ENCODE measurements at places on chromosomes 1 and 21.

DNA sequence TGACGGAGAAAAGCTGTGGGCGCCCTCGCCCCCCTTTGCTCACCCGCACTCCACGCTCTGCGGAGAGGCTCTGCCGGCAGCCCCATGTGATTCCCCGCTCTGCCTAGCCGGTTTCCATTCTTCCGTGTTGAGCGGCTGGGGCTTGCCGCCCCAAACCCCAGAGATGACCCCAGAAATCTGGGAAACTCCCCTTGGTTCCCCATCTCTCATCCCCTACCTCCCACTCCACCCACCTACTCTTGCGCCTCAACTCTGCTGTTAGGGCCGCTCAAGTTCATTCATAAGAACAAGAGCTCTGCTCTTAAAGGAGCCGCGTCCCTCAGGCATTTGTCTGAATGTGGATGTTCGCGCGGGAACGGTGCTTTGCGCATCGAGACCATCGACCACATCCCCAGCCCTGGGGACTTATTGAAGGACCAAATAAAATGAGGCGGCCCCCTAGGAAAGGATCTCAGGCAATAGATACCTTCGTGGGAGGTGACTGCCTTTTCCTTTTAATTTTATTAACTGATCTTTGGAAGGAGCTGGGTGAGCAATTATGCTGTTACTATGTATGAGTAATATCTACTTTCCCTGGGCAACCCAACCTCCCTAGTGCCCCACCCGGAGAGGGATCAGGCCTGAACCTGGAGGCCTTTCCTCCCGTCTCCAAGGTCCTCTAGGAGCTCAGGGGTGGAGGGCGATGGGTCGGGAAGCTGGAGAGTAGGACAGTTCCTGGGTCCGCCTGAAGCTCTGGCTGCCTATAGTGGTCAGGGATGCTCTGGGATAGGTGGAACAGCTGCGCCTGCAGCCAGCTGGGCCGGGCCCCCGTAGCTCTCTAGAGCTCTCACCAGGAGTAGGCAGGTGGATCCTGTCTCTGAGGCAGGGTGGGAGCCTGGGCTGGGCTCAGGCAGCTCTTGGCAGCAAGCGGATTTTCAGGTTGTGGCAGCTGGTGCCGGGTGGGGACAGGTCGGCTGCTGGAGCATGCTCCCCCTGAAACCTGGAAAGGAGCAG is 898 bp downstream of the MFSD2A start:
- peak; percentile 50 for DNase-seq

DNA sequence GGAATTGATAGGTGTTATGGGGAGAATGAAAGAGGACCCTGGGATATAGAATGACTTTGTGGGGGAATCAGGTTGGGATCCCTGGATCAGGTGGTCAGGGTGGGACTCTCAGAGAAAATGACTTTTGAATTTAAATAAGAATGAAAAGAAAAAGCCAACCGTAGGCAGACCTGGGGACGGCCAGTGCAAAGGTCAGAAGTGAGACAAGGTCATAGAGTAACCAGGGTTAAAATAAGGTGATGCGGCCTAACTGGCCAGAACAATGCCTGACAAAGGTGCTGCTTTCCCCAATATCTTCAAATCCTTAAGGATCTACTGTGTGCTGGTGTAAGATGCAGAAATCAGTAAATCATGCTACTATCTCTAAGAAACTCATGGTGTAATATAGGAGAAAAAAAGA is 238.4 kb upstream of the JUN start:
- no peak for DNase-seq

GRCh38 chr1:15753776-15754175 is 4.8 kb upstream of the FBLIM1 start:
- no peak for DNase-seq

DNA sequence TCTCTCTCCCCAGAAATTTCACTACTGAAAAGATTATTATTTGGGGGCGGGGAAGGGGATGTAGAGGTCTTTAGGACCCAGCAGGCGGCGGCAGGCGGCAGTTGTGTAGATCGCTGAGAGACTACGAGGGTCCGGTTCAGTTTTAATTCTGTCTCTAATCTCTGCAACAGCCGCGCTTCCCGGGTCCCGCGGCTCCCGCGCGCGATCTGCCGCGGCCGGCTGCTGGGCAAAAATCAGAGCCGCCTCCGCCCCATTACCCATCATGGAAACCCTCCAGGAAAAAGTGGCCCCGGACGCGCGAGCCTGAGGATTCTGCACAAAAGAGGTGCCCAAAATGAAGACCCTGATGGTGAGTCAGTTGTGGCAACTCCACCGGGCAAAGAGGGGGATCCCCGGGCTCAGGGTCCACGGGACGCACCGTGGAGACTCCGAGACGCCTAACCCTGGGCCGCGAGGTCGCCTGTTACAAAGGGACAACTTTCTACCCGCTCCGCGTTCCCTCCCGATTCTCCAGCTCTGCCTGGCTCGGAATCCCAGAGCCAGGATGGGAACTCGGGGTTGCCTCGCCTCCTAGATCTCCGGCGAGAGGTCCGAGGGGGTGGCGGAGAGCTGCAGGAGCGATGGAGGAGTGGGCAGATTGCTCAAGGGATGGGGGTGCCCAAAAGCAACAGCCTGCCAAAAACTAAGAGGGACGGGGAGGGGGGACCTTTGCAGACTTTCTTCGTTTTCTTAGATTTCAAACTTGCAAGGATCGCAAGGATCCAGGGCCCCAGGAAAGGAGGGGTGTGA is at the start of gene ST6GALNAC5:
TSS of gene ST6GALNAC5 (plus strand) at position 139 of the 789 bp plus-strand sequence.
- DNase-seq, result no peak

DNA sequence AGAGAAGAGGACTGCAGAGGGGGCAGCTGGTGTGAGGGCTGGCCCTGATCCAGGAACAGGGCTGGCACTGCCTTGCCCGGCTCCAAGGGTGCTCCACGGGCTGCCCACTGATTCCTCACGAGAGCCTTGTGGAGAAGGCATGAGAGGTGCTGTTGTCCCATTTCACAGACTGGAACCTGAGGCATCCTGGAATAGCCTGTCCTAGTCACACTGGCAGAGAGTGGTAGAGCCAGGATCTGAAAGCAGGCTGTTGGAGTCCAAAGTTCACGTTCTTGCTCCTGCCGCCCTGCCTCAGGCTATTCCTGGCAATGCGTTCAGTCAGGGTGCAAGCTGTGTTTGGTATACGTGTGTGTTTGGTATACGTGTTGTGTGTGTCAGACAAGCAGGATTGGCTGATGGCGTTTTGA is 1.8 kb downstream of the RER1 start:
- DNase-seq, result no peak

GRCh38 chr21:43337901-43338655 is 88.9 kb downstream of the SIK1 start:
- DNase-seq, result no peak

DNA sequence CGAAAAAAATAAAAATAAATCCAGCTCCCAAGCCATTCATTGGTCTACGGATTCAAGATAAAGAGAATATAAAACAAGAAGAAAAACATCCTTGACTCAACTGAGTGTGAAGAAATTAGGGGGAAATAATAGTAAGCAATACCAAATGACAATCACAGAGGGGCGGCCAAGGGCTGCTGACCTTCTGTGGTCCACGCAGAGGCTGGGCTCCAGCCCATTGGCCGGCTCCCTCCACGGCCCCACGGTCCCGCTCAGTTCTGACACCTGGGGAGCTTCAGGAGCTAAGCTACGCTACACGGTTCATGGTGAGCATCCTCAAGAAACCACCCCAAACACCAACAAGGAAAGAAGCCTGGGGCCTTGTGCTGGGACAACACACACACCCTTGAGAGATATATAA is 400 bp upstream of the KRTAP10-12 start:
- no peak for DNase-seq

- no peak for DNase-seq
Observed at GRCh38 chr1:181659321-181659957, 176.1 kb downstream of the CACNA1E start.

GRCh38 chr1:187481581-187482148 is 652.9 kb downstream of the PLA2G4A start:
- no peak for DNase-seq

GRCh38 chr1:14745001-14745720 is 146.7 kb downstream of the KAZN start:
- DNase-seq, result no peak

GRCh38 chr1:47469910-47470309 is 32.1 kb downstream of the FOXD2 start:
- no peak for DNase-seq

DNA sequence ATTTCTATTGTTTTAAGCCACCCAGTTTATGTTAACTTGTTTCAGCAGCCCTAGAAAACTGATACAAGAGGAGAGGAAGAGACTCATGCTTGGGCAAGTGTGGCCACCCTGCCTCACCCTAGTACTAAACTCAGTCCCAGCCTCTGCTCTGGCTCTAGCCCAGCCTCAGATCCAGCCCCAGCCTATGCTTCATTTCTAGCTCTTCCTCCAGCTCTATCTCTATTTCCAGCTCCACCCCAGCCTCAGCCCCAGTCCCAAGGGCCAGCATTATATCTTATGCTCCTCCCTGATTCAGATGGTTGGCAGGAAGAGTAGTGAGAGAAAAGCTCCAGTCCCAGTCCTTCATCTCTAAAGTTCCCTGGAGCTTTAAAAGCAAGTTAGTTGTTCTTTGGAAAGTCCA is 535.5 kb downstream of the PTPRC start:
- no peak for DNase-seq

DNA sequence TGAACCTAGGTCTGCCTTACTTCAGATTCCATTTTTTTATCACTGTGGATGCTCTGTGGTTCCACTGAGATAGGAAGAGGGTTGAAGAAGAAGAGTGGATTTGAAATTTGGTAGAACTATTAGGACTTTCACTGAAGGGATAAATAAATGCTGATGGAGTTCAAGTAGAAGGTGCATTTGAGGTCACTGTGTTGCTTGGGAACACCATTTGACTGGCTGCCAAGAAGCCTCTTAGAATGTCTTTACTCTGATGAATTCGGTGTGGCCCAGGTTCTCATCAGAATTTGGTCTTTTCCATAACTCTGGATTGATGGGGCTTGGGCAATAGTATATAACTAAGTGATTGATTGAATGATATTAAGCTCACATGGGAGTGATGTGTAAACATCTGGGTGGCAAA is 11.9 kb downstream of the XPR1 start:
- no peak for DNase-seq

Data from stimulated activated CD4-positive, alpha-beta T cell treated with anti-CD3 and anti-CD28 coated beads, Interleukin-2, amount 100 ng/mL, for 48 hours (primary cell).